Glomerular endothelial cell (primary cell): ENCODE measurements at places on chromosomes 5 and 9. TPM values are rescaled to one million over a fixed set of nuclear protein-coding genes. Genes with fewer than 3 reads are reported as not detected.

The OBP2B gene
- total RNA-seq = not detected in 2 replicates

GRCh38 chr5:127969002-127969401 lies 114.6 kb upstream of the SLC12A2 start:
- DNase-seq = no peak

The FRMPD1 gene
- total RNA-seq = not detected in 2 replicates

The C9orf72 gene
- total RNA-seq = 4.4 and 6.5 TPM in 2 replicates
